ENCODE measurements at places on chromosomes 7 and 10.

DNA sequence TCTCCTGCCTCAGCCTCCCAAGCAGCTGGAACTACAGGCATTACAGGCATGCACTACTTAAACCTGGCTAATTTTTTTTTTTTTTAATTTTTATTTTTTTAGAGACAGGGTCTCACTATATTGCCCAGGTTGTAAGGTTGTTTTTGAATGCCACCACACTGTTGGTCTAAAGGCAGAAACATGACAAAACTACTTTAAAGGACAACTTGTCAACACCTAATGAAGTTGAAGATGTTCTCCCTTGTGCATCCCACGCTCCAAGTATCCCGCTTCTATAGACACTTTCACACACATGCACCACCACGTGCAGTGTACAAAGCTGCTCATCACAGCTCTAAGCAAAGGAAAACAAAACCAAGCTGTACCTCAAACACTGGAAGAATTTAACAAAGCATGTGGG lies 226.4 kb downstream of the FGFR2 start:
- no peak for DNase-seq

DNA sequence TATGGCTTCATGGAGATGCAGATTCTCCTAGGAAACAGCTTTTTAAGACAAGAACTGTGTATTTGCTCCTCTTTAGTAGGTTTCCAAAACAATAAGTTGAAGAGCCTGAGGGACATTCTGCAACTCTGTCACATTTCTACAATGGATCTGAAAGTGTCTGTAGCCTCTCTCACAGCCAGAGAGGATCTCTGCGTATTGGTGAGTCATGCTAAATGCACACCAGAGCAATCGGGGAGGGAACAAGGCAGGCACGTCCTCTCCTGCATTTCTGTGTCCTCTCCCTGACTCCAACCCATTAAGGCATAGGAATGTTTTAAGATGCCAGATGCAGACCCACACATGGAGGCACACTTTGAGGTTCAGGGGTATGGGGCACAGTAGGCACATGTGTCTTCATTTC lies 1126.4 kb upstream of the GHITM start:
- DNase-seq: no peak

GRCh38 chr7:101077303-101078086 lies 7.8 kb upstream of the TRIM56 start:
- peak; percentile 91 for DNase-seq

GRCh38 chr10:73182568-73182967 lies 14.6 kb downstream of the FAM149B1 start:
- DNase-seq: no peak

GRCh38 chr10:116590590-116591444 lies at the start of gene PNLIPRP1:
TSS of gene PNLIPRP1 (plus strand) at chr10:116590959. CDS start at chr10:116591130, 171 bp downstream.
- no peak for DNase-seq

- DNase-seq: no peak
Measured at GRCh38 chr10:90784771-90785170, 73.1 kb downstream of the HTR7 start.

DNA sequence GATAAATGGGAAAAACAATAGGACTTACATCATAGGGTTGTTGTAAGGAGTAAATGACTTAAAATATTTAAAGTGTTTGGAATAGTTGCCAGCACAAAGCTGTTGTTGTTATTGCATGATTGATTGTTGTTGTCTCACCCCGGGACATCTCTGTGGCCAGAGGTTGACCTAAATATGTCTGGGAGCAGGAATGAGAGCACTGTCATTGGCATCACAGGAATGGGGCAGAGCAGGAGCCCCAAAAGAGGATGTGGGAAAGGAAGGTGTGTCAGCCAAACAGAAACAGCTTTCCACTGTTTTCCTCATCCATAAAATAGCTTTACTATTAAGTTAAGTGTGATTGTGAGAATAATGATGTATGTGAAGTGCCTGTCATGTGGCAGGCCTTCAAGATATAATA lies 121.6 kb downstream of the TMEM168 start:
- DNase-seq: no peak

DNA sequence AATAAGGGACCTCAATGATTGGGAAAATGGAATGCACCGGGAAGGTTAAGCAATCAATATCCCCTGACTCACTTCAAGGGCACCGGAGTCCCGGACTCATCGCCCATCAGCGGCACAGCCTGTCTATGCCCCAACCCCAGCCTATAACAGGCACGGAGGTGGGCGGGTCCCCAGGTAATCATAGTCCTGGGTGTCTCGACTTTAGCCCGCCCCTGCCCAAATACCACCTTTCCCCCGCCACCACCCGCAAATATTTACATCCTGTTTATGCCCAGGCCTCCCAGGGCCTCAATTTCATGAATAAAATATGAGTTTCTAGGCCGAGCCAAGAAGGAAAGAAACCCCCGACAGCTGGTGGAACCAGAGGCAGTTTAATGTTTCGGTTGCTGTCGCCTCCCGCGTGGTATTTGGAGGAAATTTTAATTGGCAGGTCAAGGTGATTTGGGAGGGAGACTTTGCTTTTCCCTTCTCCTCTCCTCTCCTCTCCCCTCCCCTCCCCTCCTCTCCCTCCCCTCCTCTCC lies 15.6 kb upstream of the RFC2 start:
- DNase-seq: peak; percentile 79

DNA sequence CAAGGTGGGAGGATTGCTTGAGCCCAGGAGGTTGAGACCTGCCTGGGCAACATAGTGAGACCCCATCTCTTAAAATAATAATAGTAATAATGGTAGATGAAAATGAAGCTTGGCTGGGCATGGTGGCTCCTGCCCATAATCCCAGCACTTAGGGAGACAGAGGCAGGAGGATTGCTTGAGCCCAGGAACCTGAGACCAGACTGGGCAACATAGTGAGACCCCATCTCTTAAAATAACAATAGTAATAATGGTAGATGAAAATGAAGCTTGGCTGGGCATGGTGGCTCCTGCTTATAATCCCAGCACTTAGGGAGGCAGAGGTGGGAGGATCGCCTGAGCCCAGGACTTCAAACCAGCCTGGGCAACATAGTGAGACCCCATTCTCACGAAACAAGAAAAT lies 49.5 kb upstream of the LMTK2 start:
- no peak for DNase-seq

DNA sequence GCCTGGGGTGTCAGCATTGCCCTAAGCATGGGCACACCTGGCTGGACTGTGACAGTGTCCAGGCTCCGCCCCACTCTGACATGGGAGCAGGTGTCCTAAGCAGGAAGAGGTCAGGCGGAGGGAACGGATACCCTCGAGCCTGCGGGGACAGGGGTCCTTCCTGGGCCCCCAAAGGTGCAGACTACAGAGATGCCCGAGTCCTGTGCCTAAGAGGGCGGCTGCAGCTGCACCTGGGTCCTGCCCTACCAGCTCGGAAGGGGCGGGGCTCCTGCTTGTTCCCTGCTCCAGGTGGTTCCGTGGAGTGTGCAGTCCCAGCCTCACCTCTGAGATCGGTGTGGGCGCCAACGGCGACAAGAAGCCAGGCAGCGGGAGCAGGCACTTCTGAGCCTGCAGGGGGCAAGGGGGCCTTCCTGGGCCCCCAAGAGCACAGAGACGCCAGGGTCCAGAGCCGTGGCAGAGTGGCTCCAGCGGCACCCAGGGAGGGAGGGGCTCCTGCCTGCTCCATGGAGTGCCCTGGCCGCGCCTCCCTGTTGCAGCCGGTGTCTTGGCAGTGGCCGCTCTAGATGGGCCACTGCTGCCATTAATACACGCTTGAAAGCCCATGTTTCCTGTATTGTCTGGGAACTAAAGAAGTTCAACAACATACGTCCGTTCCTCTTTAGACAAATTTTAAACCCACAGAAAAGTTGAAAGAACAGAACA lies 64.5 kb upstream of the CACNA2D1 start:
- DNase-seq: no peak

GRCh38 chr10:119026301-119027110 lies 3.0 kb upstream of the NANOS1 start:
- no peak for DNase-seq

DNA sequence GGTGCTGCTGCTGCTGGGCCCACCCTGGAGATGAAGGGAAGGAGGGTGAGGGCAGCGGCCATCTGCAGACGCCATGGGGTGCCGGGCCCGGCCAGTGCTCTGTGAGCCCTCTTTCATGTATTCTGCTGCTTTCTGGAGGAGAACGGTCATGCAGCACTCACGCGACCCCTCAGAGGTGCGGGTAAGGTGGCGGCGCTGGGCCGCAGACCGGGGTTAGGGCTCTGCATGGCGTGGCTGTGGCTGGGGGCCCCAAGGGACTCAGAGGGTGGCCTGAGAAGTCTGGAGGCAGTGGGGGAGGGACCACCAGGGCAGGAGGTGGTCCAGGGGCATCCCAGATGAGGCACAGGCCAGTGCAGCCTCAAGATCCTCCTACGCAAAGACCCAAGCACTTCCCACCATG lies 275.5 kb downstream of the ELFN1 start:
- DNase-seq: peak; percentile 11

DNA sequence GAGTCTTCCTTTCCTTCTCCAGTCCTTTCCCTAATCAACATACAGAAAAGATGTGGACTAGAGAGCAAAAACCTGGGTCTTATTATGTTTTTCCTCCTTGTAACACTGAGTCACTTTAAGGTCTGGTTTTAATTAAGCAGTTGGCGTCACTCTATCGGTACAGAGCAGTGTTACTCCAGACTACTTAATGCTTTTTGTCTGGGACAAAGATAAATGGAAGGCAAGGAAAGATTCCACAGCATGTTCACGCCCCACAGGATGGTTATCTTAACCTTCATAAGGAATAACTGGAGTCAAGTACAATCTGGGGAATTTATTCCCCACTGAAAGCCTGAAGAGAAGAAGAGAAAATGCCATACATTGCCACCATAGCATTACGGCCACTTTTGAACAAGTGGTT lies 145.7 kb downstream of the ELAPOR2 start:
- DNase-seq: no peak

DNA sequence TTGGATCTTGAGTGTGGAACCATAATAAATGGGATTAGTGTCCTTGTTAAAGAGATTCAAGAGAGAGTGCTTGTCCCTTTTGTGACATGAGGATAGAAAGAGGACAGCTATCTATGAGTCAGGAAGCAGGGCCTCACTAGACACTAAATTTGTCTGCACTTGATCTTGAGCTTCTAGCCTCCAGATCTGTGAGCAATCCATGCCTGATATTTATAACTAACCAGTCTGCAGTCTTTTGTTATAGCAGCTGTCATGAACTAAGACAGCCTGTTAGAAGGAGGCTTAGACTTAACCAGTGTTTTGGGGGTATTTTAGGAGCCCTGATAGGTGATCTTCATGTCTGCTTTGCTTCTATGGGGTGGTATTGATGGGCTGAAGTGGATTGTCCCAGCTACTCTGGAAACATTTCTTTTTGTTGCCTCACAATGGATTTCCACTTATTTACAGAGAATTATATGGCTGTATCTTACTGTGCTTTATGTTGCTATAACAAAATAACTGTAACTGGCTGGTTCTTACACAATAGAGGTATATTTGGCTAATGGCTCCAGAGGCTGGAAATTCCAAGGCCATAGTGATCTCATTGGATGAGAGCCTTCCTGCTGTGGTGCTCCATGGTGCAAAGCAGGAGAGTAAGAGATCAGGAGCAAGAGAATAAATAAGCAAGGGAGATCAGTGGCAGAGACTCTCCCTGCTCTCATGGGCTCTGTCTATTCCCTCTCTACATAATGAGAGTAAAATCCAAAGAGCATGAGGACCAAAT lies 23.4 kb upstream of the AKR1C3 start:
- DNase-seq: no peak

- DNase-seq: peak; percentile 44
Measured at GRCh38 chr7:132102942-132103341, 473.3 kb downstream of the PLXNA4 start.

- DNase-seq: peak; percentile 46
Measured at GRCh38 chr7:29977886-29978651, 11.5 kb downstream of the SCRN1 start.

DNA sequence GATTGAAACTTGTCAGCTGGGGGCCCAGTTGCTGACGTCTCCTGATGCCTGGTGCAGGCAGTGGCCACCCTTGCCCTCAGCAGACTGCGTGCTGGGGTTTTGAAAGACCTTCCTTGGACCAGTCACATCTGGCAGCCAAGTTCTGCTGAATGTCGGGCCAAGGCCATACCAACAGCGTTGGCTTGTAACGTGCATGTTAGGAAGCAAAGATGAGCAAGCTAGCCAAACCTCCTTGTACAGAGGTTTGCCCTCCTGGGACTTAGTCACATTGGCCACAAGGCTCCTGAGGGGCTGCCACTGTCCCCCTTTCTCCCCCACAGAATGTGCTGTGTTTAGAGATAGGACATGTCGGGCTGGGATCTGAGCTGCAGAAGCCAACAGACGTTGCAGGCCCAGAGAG lies 49.0 kb downstream of the ADCY1 start:
- DNase-seq: no peak

GRCh38 chr7:130463553-130464434 lies 23.0 kb upstream of the CEP41 start:
- DNase-seq: no peak

GRCh38 chr10:122894261-122894944 lies 15.0 kb upstream of the FAM24B start:
- DNase-seq: no peak

DNA sequence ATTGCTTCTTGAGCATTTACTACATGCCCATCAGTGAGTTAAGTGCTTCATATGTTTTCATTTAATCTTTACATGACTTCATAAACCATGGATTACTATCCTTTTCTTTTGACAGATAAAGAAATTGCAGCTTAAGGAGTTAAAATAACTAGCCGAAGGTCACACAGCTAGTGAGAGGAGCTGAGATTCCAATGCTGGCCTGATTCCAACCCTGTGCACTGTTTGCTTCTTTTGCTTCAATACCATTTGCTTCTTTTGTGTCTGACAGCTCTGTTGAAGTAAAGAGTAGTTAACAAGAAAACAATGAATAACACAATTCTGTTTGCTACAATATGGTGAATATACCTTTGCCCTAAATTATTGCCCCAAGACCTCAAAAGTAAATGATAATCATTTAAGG lies 132.4 kb downstream of the GRM3 start:
- no peak for DNase-seq

DNA sequence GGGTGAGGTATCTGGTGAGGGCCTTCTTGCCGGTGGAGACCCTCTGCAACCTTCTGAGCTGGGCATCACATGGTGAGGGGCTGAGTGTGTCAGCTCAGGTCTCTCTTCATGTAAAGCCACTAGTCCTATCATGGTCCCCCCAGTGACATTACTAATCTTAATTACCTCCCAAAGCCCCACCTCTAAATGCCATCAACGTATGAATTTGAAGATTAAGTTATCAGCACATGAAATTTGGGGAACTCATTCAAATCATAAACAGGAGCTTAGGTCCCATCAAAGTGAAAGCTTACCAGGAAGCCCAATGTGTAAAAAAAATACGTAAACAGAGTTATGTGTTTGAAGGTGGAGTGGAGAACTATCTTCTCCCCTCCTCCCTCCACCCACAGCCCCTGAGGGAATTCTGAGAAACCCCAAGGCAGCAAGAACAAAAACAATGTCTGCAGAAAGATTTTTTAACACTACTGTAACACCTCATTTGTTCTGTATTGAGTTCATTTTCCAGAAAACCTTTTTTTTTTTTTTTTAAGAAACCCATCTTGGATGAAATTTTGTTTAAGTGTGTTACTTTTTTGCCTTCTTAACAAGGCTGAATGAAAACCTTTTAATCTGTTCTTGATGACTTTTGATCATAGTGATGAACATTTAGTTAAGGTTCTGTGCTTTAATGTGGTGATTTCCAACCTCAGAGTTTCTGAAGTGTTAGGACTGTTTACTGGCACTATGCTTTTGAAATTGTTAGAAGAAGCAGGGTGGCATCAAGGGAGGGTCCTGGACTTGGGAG lies 19.1 kb upstream of the PCGF5 start:
- DNase-seq: no peak

All from glutamatergic neuron (in vitro differentiated cells).